ENCODE measurements at places on chromosomes 5 and 9.

DNA sequence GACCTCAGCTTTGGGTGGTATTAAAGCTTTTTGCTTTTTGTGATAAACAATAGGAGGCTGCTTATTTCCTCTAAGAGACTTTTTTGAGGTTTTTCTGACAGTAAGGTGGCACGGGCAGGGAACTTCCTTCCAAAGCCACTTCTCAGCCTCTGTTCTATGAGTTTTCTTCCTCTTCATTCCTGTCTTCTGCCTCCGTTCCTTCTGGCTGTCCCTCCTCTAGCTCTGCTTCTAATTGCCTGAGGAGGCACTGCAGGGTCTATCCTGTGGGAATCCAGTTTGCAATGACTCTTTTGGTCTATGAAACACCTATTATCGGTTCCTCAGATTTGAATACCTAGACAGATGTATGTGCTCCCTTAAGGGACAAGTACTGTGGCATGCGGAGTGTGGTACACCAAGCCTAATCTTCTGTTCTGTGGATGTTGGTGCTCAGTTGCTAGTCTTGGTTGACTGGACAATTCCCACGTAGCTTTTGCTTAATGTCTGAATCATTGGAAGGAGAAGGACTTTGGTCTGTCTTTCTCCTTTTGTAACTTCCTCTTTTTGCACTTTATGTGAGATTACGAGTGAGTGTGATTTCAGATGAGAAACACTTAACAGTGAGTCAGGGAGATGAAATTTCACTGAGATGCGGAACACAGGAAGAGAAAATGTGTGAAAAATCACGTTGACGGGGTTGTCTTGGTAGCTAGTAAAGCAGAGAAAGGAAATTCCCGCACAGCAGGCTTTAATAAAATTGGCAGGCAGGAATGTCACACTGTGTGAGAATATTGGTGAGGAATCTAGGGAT lies 305.2 kb downstream of the EFNA5 start:
- H3K4me3 ChIP-seq: no peak overlapping the region
- H3K36me3 ChIP-seq: no peaks in the 10 kb centered on the region
- DNase-seq: no peak
- H3K4me1 ChIP-seq: peaks cover 22% of the 10 kb centered on the region
- no peaks in the 10 kb centered on the region for H3K27me3 ChIP-seq

DNA sequence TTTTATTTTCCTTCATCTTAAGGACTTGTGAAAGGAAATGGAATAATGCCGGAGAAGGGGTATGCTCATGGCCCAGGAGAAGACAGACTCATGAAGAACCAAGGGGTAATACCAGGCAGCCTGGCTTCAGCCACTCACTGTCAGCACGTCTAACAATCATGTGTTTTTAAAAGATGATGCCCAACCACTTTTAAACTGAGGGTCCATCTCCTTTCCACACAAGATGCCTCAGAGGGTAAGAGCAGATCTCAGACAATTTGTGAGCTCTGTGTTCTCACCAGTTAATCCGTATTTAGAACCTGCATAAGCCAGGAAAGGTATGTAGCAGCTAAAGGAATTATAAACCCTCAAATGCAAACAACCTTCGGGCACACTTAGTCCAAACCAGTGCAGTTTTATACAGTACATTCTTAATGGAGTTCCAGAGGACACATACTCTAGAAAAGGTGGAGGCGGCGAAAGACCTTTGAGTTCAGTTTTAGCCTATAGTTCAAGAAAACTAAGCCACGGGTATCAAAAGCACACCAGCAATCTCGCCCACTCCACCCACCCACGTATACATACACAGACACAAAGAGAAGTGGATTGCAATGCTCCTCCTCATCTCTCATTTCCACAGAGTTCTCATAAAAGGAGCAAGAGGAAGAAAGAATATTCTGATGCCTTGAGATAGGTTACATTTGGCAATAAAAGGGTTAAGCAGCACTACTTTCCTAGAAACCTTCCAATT lies 2.6 kb downstream of the DIAPH1 start:
- H3K27me3 ChIP-seq: no peaks in the 10 kb centered on the region
- no peak for DNase-seq
- no peak overlapping the region for H3K4me3 ChIP-seq
- peaks cover 64% of the 10 kb centered on the region for H3K36me3 ChIP-seq
- H3K27ac ChIP-seq: no peak overlapping the region
- peaks cover 11% of the 10 kb centered on the region for H3K4me1 ChIP-seq

- H3K27ac ChIP-seq: peak overlapping the region; percentile 100
- H3K36me3 ChIP-seq: peaks cover 20% of the 10 kb centered on the region
- no peaks in the 10 kb centered on the region for H3K27me3 ChIP-seq
- no peak for DNase-seq
Observed at GRCh38 chr9:124664143-124664542, 107.0 kb downstream of the NR6A1 start.

- no peaks in the 10 kb centered on the region for H3K36me3 ChIP-seq
- H3K4me3 ChIP-seq: no peak overlapping the region
- DNase-seq: no peak
- H3K27ac ChIP-seq: peak overlapping the region; percentile 56
Observed at GRCh38 chr5:39520232-39520572, 95.4 kb upstream of the DAB2 start.

- H3K27ac ChIP-seq: no peak overlapping the region
- DNase-seq: no peak
- H3K27me3 ChIP-seq: peaks cover 18% of the 10 kb centered on the region
- no peaks in the 10 kb centered on the region for H3K36me3 ChIP-seq
- H3K4me3 ChIP-seq: no peak overlapping the region
- no peaks in the 10 kb centered on the region for H3K4me1 ChIP-seq
Observed at GRCh38 chr5:8399471-8399870, 530.5 kb downstream of the MTRR start.

DNA sequence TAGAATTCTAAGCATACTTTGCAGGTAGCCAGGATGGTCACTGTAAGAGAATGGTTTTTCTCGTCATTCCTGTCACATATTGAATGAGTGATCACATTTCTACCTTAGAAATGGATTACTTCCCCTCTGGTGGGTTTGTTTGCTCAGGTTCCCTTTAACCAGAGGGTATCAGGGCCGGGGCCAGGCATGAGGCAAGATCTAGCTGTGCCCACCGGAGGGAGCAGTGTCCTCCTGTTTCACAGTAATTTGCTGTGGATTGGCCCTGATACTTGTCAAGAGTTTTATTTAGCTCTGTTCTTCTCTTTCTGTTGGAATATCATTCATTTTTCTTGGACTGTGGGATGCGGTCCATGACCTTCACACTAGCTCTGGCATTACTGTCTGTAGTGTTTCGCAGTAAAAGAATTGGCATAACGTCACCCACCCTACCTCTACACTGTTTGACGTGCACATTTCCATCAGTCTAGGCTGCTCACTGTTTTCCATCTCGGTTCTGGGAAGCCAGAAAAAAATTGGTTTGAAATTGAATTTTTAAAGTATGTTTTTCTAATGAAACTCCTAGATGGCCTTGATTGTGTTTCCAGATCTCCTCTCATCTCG lies 42.4 kb upstream of the ZBED3 start:
- H3K4me1 ChIP-seq: peaks cover 12% of the 10 kb centered on the region
- H3K27me3 ChIP-seq: no peaks in the 10 kb centered on the region
- H3K4me3 ChIP-seq: no peak overlapping the region
- DNase-seq: no peak

DNA sequence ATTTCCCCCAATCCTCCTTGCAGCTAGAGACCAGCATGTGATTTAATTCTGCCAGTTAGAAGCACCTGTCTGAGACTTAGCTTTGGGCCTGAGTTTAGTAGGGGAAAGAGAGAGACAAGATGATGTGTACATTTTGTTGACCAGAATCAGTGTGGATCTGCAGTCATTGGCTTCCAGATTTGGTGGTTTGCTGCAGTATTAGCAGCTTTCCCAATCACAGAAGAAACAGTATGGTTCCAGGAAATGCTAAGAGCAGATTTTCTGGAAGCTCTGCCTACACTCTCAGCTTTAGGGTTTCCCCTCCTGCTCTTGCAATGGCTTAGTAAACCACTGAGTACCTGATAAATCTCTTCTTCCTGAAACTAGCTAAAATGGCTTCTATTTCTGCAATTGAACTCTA lies 48.8 kb upstream of the FREM1 start:
- H3K27ac ChIP-seq: no peak overlapping the region
- DNase-seq: no peak
- no peaks in the 10 kb centered on the region for H3K36me3 ChIP-seq
- no peak overlapping the region for H3K4me3 ChIP-seq

- peak within 1 kb of the TSS; percentile 40 for H3K4me3 ChIP-seq
- peak; percentile 66 for DNase-seq
- peaks cover 26% of the 10 kb centered on the region for H3K27me3 ChIP-seq
Observed at GRCh38 chr5:32710550-32711361, at the start of gene NPR3. NPR3 (plus strand) TSS chr5:32711321; CDS start chr5:32711777, 456 bp downstream.

- peaks cover 10% of the 10 kb centered on the region for H3K4me1 ChIP-seq
- H3K27ac ChIP-seq: no peak overlapping the region
- H3K4me3 ChIP-seq: no peak overlapping the region
- peaks cover 62% of the 10 kb centered on the region for H3K36me3 ChIP-seq
Observed at GRCh38 chr5:2744485-2744884, 7.0 kb downstream of the IRX2 start.

Data from RWPE2 (cell line).